Stimulated activated CD4-positive, alpha-beta T cell treated with anti-CD3 and anti-CD28 coated beads, Interleukin-2, amount 100 ng/mL, for 48 hours (primary cell): ENCODE measurements at places on chromosomes 7 and 10.

DNA sequence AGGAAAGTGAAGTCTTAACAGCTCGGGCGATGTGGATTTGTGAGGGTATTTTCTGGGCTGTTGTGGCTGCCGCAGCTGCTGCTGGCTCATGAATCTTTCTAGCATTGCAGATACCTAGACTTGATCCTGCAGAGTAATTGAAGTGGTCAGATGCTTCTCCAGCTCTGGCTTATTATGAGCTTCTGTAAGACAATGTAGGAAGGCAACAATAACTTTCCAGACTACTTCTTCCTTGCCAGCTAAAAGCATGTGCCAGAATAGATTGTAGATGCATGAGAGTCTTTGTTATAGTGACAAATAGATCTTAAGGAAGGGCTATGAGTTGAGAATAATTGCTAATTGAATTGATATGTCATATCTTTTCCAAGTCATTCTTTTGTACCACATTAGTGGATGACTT is 461.4 kb upstream of the POT1 start:
- no peak for DNase-seq

- DNase-seq = no peak
Observed at GRCh38 chr10:809671-810350, 120.3 kb upstream of the DIP2C start.

DNA sequence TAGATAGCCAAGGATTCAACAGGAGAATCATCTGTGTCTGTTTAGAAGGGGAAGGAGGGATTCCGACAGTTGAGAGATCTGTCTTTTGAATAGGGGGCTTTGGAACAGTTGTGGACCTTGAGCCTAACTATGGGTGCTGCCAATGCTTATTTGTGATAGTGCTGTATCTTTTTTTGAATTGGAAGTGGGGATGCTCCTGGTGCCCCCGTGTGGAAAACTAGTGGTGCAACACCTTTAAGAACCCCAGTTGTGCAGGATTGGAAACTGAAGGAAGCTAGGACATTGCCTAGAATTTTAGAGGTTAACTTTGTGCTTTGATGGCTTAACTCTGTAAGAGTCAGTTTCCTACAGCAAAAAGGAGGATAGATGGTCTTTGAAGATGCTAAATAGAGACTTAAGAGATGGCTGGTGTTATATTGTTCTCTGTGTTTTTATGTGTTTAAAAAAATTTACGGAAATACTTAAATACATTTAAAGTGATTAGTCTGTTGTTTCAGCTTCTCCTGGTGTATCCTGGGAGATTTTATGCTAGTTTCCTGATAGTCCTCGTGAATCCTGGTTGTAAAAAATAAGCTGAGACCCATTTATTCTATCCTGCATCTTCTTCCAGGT is 69.3 kb downstream of the AP3M1 start:
- peak; percentile 30 for DNase-seq

GRCh38 chr7:51731075-51731474 is 414.5 kb upstream of the COBL start:
- no peak for DNase-seq

GRCh38 chr7:141698247-141699015 is 3.5 kb downstream of the DENND11 start:
- DNase-seq = no peak

GRCh38 chr7:55965805-55966421 is 1.5 kb downstream of the NIPSNAP2 start:
- no peak for DNase-seq

DNA sequence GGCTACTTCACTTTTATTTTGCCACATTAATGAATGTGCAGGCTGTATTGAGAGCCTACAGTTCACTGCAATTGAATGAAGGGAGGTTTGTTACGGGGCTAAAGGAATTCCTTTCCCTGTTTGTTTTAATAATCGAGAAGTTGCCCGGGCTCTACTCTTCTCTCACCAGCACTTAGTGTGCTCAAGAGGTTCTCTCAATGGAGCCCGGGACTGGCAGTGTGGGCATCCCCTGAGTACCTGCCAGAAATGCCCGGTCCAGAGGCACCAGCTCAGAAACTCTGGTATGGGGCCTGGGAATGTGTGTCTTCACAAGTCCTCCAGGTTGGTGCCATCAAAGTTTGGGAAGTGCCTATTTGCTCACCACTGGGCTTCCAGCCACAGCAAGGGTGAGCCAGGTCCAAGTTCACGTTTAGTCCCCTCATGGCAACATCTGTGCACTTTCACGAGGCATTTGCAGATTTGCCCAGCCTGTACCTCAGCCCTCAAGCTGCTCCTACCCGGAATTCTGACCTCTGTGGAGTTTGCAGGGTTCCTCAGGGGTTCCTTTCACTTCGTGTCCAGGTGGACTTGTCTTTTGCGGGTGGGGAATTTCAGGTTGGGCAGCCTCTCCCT is 622.4 kb downstream of the SDK1 start:
- DNase-seq = no peak

- DNase-seq = no peak
Observed at GRCh38 chr10:130439766-130440165, 303.6 kb downstream of the GLRX3 start.

- no peak for DNase-seq
Observed at GRCh38 chr7:82623812-82624211, 180.2 kb upstream of the CACNA2D1 start.

GRCh38 chr7:153642989-153643388 is 409.2 kb upstream of the DPP6 start:
- no peak for DNase-seq

DNA sequence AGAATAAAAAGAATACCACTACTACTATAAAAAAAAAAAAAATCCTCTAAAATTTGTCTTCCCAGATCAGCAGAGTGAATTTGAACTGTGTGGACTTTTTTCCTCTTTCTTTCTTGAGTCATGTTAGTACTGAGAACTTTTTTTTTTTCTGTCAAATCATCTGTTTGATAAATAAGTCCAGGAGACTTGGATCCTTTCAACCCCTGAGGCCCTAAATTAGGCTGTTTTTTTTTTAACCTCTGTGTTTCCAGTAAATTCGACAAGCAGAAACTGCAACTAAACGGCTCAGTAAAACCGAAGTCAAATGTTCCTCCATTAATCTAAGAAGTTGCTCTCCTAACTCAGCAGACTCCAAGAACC is 2.7 kb downstream of the MAP3K8 start:
- DNase-seq = no peak

DNA sequence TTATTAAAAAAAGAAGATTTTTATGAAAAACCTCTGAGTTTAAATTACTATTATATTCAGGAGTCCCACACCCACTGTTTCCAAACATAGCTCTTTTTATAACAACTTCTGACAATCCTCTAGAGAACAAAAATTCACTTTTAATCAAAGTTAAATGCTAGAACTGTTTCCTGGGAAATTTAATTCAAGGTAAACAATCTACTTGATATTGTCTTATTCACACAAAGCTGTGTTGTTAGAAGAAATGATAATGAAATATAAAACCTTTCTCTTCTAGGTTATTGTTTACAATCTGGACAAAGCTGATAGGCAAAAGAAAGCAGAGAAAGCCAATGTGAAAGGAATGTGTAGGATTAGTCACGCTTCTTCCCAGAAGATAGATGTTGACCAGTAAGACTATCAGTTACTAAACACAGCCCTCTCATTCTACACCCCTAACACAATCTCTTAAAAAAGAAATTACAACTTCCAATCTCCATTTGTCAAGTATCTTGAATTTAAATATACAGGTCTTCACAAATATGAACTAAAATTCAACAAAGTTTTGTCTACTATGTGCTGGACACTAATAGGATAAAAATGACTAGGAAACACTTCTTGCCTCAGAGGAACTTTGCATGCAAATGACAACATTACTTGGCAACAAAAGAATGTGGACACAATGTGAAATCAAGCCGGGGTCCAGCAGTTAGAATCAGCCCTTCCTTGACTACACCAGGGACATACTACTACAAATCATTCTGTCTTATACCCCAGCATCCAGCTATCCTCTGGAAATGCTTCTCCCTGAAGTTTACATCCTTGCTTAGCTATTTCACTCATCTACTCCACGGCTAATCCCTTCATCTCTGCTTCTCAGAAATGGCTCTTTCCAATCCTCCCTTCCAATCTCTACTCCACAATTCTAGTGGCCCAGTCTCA is 123.7 kb downstream of the IMMP2L start:
- DNase-seq = no peak

DNA sequence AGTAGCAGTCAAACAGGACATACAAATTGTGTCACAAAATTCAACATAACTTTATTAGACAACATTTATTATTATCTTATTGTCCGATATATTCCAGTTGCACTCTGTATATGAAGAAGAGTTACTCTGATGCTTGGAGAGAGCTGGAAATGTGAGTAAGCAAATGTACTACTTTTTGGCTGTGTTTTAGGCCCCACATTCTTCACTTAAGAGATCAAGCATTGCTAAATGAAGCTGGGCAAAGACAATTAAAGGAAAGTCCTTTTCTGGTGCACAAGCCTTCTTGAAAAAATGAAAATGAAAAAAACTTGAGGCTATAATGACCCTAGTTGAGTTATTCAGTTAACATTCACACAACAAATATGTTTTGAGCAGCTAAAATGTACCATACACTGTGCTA is 26.1 kb downstream of the MYPN start:
- DNase-seq = no peak
